ENCODE measurements at places on chromosomes 2 and 18.

GRCh38 chr2:182393270-182393760 is 33.5 kb downstream of the PDE1A start:
- no peak for DNase-seq

DNA sequence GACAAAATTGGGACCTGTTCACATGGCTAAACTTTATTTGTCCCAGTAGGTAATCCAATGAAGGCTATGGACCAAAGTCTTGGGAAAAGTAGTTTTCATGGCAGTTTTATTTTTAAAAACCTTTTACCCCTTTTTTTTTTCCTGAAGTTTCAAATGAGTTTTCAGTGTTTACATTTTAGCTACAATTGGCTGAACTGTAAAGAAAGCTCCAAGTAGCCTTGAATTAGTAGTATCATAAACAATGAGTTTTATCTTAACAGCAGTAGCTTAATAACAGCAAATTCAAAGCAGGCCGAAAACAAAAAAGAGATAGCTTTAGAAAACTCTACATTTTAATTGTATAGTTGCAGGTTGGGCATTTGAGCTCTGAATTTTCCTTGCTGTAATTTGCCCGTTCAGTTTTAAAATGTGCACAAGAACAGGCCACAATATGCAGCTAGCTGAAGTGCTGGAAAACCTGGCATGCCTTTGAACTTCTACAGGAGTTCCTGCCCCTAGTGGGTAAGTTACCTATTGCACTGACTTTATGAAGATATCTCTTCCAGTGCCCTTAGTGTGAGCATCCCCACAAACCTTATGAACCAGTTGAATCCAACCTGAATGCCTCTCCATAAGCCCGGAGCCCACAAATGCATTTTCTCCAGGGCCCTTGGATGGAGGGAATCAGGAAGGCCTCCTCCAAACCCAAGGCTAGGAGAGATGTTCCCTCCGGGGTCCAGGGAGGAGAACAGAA is 106.7 kb downstream of the XRCC5 start:
- DNase-seq, result no peak

- no peak for DNase-seq
These were observed 179.0 kb downstream of the KLHL29 start for GRCh38 chr2:23563673-23564614.

DNA sequence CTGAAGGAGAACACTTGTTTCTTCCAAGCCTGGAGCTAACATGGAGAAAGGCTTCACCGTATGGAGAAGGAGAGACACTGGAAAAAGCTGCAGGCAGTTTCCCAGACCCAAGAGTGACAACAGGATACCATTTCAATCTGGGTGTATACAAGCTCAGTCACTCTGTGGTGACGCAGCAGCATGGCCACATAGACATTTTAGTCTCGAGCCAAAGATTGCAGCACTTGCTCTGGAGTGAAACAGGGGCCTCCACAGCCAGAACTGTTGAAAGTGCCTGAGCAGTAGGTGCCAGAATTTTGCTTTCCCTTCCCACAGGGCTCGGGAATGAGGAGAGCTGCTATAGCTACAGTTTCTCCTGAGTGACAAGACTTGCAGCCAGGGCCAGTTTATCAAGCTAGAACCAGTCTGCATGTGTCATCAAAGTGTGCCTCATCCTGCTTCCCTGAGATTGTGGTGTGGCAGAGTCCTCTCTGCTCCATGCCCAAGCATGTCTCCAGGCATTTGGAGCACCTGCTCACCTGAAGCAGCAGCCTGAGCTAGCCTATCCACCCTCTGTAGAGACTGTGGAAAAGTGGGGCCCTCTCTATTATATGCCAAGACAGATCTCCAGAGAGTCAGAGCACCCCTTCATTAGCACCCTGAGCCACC is 234.6 kb upstream of the CDH19 start:
- no peak for DNase-seq

DNA sequence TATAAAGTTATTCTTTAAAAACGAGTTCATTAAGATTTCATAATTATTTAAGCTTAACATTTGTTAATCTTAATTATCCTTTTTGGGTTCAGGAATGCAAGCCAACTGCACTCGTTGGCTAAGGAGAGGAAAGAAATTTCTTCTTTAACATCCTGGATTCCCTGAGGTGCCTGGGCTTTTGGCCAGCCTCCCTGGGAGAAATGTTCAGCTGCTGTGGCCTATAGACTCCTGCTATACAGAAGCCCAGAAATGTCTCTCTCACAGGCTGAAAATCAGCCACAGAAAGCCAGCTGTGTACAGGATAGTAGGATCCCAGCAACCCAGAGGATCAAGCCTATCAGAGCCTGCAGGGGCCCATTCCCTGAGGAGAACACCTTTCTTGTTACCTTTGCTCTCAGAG is 430.3 kb downstream of the XIRP2 start:
- no peak for DNase-seq
